Activated gamma-delta T cell treated with Interleukin-2 at 50 U/mL for 16 hours (primary cell): ENCODE measurements at places on chromosomes 13 and 19.

GRCh38 chr19:40673397-40673796 lies 17.1 kb downstream of the NUMBL start:
- DNase-seq = no peak

DNA sequence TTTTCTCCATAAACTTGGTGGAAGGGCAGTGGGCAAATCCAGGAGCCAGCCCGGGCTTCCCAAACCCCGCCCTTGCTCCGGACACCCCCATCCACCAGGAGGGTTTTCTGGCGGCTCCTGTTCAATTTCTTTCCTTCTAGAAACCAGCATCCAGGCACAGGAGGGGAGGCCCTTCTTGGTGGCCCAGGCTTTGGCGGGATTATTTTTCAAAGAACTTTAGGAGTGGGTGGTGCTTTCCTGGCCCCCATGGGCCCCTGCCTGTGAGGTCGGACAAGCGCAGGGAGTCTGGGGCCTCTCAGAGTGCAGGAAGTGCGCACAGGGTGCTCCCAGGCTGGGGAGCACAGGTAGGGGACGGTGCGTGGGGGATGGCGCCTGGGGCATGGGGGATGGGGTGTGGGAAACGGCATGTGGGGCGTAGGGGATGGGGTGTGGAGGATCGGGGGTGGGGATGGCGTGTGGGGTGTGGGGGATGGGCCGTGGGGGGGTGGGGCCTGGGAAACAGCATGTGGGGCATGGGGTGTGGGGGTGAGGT lies 396 bp downstream of the F7 start:
- no peak for DNase-seq

- peak; percentile 36 for DNase-seq
These were observed 64.2 kb upstream of the UQCRFS1 start for GRCh38 chr19:29277102-29277501.

DNA sequence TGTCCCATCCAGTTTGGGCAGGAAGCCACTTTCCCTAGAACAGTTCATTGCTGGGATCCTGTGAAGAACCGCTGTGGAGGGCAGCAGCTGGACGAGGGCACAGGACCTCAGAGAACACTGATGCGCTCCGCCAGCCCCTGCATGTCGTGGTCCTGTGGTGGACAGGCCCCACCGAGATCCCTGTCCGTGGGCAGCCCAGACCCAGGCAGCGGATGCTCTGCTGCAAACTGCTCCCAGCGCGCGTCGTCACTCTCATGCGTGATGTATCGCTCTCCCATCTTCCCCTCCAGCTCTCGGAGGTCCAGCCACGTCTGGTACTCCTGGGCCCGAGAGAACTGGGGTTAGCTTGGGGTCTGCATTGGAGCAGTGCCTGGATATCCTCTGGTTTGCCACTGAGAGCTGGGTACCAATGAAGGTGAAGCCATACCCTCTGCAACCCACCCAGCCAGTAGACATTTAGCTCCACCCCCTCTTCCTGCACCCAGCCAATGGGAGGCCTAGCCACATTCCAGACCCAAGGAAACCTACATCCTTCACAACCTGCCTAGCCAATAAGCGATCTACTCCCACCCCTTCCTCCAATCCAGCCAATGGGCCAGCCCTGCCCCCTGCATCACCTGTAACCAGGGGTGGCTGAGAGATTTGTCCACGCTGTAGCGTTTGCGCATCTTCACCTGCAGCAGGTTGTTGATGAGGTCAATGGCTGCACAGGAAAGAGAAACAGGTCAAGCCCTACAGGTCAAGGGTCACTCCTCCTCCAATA lies 13.6 kb upstream of the DACT3 start:
- no peak for DNase-seq

GRCh38 chr13:28586439-28587173 lies 72.3 kb upstream of the POMP start:
- DNase-seq = no peak

DNA sequence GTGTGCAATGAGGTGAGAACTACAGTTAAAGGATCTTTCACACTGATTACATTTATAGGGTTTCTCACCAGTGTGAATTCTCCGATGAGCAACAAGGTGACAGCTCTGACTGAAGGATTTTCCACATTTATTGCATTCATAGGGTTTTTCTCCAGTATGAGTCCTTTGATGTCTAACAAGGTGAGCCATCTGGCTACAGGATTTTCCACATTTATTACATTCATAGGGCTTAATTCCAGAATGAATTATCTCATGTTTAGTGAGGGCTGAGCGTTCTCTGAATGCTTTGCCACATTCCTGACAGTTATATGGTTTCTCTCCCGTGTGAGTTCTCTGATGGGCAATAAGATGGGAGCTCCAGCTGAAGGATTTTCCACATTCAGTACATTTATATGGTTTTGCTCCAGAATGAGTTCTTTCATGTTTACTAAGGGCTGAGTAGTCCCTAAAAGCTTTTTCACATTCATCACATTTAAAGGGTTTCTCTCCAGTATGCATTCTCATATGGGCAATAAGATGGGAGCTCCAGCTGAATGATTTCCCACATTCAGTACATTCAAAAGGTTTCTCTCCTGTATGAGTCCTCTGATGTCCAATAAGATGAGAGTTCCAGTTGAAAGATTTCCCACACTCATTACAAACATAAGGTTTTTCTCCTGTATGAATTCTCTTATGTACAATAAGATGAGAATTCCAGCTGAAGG lies 4.4 kb upstream of the C19orf18 start:
- DNase-seq = no peak
